ENCODE measurements at places on chromosomes 16 and 17.

- DNase-seq, result no peak
These were observed 667 bp upstream of the KIF19 start for GRCh38 chr17:74325376-74325742.

- no peak for DNase-seq
These were observed 2.3 kb downstream of the DLG4 start for GRCh38 chr17:7217113-7217987.

DNA sequence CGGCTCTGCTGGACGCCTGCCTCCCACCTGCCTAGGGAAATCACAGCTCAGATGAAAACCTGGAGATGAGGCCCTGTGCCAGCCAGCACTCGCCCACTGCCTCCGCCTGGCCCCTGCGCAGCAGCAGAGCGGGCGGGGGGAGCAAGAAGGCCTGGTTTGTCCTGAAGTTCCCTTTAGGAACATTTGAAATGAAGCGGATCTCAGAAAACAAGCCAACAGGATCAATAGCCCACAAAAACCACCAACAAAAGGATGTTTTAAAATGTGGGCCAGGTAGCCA, 48.0 kb downstream of the RBFOX3 start:
- no peak for DNase-seq

GRCh38 chr17:45088741-45089140, 27.6 kb downstream of the NMT1 start:
- no peak for DNase-seq

GRCh38 chr16:82991410-82991809, 364.6 kb downstream of the CDH13 start:
- no peak for DNase-seq

GRCh38 chr17:3447625-3448024, 14.0 kb upstream of the OR1E2 start:
- DNase-seq, result no peak

DNA sequence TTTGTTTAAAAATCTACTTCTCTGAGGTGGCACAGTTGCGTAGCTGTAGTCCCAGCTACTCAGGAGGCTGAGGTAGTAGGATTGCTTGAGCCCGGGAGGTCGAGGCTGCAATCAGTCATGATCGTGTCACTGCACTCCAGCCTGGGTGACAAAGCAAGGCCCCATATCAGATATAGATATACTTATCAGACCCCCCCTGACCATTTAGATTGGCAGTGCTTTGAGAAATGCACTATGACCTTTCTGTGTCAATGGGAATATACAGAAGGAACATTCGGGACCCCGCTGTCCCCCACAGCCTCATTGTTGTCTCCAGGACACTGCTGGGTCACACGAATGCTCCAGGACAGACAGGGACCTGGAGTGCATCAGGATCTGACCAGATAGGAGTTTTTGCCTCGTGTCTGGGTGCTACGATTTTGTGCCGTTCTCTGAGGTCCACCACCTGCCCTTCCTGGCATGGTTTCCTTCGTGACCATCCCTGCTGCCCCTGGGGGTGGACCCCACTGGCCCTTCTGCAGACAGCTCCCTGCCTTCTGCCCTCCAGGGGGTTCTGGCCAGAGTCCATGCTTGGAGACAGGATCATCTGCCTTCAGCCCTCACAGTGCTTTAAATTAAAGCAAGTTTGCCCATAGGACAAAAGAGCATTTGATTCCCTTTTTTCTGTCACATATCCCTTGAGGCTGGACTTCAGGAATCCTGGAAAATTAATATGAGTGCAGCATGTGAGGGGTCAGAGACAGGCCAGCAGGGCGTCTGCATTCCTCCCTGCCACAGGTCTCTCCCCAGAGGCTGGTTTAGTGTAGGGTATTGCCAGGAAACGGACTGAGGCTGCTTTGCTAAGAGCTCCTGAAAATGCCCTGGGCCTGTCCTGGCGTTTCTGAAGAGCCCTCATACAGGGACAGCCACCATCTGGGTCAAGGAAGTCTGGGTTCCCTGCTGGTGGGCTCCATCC, 19.3 kb downstream of the PLD6 start:
- no peak for DNase-seq

Data from GOT3 (cell line).